ENCODE measurements at places on chromosomes 7 and 10.
A peak's percentile ranks its signal among the peaks of the same experiment; 100 is the strongest.

- no peak for DNase-seq
Measured at GRCh38 chr10:71103961-71104360, 108.4 kb upstream of the UNC5B start.

DNA sequence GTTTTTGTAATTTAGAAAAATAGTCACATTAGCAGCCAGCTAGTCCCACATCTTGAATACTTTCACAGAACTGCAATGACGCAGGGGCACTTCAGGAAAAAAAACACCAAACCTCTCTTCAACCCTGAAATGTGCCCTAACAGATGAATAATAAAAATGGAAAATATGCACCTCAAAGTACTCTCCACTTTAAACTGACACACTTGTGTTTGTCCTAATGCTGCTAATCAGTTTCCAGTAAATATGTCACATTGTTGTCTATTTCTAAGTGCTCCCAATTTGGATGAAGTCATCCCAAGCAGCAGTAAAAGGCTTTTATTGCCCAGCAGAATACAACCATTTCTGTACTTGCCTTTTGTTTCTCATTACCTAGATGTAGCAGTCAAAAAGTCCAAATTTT lies 86.7 kb downstream of the PARD3 start:
- DNase-seq: no peak

- no peak for DNase-seq
Measured at GRCh38 chr7:71782051-71782450, 630.1 kb downstream of the CALN1 start.

GRCh38 chr10:61262486-61263261 lies 190.5 kb downstream of the TMEM26 start:
- no peak for DNase-seq

DNA sequence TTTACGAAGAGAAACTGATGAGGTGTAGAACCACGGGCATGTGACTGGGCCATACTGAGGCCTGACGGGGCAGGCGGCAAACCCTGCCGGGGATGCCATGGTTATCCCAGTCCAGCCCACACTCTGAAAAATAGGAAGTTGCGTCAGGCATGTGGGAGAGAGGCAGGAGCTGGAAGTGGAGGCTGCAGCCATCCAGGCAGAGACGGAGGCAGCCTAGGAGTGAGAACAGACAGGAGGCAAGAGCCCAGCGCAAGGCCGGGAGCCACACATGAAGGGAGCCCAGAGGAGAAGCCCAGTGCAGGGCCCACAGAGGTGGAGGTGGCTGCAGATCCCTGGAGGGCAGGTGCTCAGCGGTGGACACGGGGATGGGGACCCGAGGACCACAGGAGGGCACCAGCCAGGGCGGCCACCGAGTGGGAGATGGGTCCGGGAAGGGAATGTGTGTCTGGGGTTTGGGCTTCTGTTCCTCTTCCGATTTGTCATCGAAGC lies 175.2 kb upstream of the PPP2R2D start:
- no peak for DNase-seq

GRCh38 chr7:48839108-48839507 lies 85.2 kb upstream of the CDC14C start:
- no peak for DNase-seq

DNA sequence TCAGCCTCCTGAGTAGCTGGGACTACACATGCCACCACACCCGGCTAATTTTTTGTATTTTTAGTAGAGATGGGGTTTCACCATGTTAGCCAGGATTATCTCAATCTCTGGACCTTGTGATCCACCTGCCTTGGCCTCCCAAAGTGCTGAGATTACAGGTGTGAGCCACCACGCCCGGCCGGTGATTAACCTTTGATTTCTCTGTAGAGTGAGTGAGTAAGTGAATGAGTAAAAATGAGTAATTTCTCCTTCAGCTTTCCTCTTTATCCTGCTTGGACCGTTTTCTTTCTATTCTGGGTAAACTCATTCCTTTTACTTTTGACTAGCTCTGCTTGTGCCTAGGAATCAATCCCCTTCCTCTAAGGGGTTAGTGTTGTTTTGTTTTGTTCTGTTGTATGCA lies 36.8 kb downstream of the ST7 start:
- DNase-seq: no peak

GRCh38 chr7:92715963-92716362 lies 120.4 kb downstream of the CDK6 start:
- no peak for DNase-seq

DNA sequence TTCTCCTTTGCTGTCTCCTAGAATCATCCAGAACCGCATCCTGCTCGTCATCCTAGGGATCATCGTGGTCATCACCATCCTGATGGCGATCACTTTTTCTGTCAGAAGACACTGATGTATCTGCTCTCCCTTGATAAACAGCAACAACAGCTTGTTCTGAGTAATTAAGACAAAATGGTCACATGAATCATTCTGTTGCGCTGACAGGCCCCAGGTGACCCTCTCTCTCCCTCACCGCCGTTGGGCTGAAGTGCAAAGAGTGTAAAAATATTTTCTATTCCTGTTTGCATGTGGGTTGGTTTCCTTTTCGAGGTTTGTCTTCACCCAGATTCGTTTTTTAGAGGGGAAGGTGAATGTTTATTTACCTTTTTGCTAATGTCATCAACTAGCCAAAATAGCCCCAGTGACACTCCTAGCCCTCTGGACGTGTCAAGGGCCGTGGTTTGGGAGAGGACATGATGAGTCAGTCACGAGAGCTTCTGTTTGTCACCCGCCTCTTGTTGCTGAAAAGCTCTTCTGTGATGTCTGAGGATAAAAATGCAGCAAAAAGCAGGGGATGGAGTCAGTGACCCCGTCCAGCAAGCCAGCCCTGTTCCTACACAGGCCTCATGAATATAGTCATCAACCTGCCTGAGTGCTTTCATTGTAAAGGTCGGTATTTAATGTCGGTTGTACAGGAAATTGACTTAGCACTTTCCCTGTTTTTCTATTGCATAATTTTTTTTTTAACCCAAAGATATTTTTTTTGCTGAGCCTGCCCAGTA lies 134.6 kb upstream of the TCF7L2 start:
- DNase-seq: peak; percentile 66

DNA sequence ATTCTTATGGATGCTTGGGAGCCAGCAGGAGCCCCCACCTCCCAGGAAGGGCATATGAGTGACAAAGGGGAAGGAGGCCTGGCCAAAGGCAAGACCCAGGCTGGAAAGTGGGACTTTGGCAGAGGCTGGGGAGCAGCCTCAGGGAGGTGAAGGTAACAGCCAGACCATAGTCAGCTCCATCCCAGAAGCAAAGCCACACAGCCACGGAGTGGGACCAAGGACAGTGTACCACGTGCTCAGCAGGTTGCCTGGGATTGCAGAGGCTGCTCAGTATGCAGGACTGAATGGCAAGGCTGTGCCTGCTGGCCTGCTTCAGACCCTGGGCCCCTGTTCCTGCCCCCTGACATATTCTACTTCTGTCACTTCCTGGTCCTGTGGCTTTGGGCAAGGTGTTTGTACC lies 17.6 kb upstream of the GPR26 start:
- no peak for DNase-seq

DNA sequence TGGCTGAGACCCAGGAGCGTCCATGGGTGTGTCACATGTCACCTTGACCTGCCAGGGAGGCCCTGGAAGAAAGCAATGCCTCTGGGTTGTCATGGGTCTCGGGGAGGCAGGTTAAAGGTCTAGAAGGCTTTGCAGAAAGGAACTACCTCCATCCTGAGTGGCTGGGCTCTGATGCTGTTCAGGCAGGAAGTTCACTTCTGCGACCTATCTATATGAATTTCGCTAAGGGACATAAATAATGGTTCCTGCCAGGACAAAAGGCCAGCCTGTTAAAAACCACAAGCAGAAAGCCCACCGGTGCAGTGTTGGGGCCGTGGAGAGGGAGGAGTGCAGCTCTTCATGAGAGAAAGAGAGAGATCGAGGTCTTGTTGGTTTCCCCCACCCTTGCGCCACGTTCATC lies 182.9 kb downstream of the PTPN20 start:
- no peak for DNase-seq

GRCh38 chr7:130021105-130021834 lies 29.9 kb downstream of the ZC3HC1 start:
- no peak for DNase-seq

Data from common myeloid progenitor, CD34-positive (primary cell).